CD4-positive, alpha-beta T cell treated with Interleukin-6 at 100 ng/mL for 8 hours (primary cell): ENCODE measurements at places on chromosomes 12 and 14.

DNA sequence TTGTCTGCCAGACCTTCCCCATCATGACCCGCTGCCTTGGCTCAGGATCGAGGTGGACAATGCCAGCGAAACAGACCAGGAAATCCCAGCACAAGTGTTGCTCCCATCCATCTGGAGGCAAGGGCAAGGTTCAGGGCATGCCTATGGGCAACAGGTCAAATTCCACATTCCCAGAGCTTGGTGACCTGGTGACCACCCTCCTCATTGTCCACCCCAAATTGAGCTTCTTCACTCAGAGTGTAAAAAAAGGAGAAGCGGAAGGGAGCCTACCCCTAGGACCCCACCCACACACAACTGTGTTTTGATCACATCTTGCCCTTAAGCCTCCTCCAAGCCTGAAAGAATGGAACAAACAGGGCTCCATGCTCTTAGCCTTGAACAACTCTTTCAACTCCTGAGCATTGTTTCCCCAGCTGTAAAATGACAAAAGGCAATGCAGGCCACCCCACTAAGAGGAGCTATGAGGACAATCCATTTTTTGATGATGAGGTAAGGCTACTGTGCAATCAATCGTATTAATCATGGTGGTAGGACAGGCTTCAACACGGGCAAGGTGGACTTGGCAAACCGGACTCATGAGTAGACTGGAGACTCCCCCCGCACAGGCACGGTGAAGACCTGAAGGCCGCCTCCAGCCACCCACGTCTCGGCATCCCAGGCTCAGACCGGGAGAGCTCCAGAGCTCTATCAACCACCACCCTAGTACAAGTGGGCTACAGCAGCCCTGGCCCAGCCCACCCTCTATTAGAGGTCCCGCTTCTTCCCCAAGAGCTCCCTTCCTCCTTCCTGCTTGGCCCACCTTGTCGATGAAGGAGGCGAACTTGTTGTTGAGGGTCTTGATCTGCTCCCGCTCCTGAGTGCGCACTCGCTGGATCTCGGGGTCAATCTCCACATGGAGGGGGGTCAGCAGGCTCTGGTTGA, 866 bp downstream of the KRT79 start:
- no peak for DNase-seq

- DNase-seq: no peak
Measured at GRCh38 chr12:32681272-32681671, 2.2 kb downstream of the DNM1L start.

- peak; percentile 48 for DNase-seq
Measured at GRCh38 chr14:65222440-65222858, 120.1 kb upstream of the MAX start.

- no peak for DNase-seq
Measured at GRCh38 chr12:981176-981828, 9.7 kb upstream of the ERC1 start.

DNA sequence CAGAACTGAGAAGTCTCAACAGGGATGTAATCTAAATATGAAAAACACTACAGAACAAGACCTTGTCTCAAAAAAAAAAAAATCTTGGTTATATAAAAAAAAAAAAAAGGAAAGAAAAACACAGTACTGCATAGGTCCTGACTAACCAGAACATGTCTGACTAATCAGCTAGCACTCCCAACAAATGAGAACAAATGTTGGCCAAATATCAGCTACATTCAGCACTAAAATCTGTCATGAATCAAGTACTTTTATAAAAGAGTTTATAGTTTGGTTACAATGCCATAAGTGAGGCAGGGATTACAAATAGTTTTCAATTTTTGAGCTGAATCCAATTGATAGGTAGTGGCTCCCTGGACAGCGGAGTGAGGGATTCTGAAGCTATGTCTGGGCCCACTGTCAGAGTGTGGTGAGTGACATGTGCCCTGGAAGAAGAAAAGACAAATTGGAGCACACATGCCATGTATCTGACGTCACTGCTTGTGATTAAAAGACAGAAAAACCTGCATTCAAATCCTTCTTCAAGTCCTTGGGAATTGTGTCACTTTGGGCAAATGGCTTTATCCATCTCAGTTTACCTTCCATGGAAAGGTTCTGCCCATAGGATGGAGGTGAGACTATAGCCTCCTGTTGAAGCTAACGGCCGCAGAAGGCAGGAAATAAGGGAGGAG, 5.6 kb upstream of the FAM234B start:
- DNase-seq: no peak

- DNase-seq: no peak
Measured at GRCh38 chr12:65822732-65823512, 1.4 kb upstream of the HMGA2 start.

GRCh38 chr12:122059203-122059960, 19.2 kb upstream of the MLXIP start:
- DNase-seq: no peak

- DNase-seq: no peak
Measured at GRCh38 chr14:104355101-104356019, 217.0 kb downstream of the KIF26A start.

GRCh38 chr12:29073631-29074239, 75.3 kb upstream of the FAR2 start:
- peak; percentile 34 for DNase-seq

DNA sequence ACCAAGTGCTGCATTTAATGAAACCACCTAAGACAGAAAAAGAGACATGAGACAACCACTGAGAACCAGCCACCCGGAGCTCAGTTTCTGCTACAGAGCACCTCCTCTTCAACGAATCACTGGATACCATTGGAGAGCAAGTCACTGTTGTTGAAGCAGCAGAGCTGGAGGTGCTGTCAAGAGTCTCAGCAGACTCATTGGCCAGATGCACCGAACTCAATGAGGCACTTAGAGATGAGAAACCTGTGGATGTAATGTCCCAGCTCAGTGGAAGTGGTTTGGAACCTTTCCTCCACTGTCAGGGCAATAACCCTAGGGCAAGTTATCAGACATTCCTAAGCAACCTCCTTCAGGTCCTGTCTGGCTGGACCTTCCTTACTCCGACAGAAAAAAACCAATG, 13.1 kb downstream of the NPC2 start:
- no peak for DNase-seq

DNA sequence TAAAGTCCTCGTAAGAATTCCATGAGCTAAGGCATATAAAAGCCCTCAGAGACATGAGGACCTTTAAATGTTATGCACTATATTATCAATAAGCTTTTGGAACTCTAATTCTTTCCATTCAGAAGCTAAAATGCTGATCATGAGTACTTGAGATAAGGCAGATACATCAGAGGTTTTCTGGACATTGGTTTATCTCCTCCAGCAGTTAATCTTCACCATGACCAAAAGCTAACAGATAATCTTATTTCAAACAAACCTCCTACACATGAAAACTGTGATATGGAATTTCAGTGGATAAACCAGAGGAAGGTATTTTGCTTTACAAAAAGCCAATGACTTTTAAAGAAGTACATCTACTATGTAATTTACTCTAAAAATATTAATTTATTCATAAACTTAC, 97.9 kb upstream of the BBS10 start:
- DNase-seq: no peak

DNA sequence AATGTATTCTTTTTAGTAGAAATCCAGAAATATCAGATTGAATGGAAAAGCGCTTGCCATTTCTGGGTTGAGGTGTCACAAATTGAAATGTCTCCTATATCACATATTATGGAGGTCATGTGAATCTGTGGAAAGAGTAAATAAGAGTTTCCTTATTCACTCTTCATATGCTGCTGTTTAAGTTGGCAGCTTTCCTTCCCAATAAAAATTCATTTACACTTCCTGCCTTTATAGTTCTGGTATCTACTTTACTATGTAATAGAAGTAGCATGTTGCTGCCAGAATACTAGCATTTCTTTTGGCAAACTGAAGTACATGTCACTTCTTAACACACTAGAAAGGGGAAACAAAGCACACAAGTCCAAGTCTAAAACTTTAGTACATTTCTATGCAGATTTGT, 60.8 kb downstream of the SDR9C7 start:
- no peak for DNase-seq

DNA sequence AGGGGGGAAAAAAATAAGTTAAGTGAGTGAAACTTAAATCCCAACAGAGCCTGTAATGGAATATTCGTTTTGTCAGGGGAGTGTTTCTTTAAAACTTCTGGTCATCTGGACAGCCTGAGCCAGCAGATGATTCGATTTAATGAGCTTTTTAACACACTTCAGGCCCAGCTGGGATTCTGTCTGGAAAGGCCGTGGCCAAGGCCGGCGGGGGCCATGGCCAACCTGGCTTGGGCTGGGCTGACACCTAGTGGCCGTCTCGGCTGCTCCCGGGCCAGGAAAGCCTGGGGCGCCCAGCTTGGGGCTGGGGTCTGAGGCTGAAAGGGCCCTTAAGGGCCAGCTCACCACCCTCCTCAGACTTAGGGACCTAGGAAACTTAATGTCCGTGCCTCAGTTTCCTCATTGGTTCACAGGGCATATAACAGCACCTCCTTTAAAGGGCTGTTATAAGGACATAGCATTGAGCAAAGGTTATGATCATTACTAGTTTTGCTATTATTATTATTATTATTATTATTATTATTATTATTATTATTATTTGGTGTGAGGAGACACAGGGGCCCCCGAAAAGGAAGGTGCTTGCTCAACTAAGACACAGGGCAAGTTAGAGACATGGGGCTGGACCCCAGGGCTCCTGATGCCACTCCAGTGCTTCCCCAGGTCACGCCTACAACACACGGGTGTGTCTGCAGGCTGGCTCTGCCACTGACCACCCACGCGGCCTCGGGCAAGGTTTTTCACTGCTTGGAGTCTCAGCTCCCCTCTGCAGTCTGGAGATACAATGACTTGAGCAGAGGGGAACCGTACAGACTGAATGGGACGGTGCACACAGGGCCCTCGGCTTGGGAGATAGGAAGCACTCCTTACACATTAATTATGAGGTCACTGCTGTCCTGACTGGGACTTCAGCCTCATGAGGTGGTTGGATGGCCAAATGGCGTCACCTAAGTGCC, 84.0 kb downstream of the SYNE3 start:
- no peak for DNase-seq

DNA sequence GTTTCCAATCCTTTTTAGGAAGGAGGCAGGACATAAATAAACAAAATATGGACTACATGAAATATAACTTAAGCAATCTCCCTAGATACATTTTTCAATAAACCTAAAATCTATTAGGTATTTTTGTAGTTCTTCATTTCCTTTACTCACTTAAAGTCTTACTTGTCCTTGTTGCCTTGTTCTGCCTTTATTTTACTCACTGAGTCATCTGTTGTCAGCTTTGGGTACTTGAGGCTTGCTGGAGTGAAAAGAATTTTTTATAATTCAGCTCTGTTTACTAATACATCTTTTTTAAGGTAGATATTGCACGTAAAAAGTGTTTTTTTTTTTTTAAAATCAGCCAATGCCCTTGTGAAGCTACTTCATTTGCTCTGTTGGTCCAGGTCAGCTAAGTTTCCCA, 216.2 kb downstream of the PELI2 start:
- DNase-seq: no peak

- DNase-seq: no peak
Measured at GRCh38 chr14:68131907-68132306, 312.3 kb downstream of the RAD51B start.

GRCh38 chr12:131287015-131287937, 333.6 kb downstream of the ADGRD1 start:
- DNase-seq: no peak

DNA sequence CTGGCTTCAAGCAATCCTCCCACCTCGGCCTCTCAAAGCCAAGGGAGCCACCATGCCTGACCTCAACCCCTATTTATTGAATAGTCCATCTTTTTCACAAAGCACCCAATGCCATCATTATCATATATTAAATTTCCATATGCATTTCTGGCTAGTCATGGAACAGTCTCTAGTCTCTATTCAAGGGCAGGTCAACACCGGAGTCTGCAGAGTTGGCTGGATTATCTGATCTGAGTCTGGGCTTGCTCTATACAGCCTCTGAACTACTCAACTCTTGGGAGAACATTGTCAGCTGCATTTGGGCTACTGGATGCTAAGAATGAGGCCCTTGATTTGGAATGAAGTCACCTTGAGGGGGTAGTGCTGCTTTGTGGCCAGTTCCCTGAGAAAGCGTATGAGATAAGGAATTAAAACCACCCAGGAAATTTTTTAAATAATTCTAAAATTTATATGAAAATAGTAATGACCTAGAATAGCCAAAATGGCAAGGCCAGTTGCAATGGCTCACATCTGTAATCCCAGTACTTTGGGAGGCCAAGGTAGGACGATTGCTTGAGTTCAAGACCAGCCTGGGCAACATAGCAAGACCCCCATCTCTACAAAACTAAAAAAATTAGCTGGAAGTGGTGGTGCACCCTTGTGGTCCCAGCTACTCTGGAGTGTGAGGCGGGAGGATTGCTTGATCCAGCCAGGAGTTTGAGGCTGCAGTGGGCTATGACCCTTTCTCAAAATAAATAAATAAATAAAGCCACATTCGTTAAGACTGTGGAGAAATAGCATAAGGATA, 6.9 kb upstream of the NAA25 start:
- DNase-seq: no peak
